ENCODE measurements at places on chromosomes 2 and 18. TPM values are rescaled to one million over a fixed set of nuclear protein-coding genes. Genes with fewer than 3 reads are reported as not detected.

The ZRANB3 gene
- 7.4 TPM for total RNA-seq

The SMYD1 gene
- not detected for total RNA-seq

The FLACC1 gene
- total RNA-seq: 2.0 TPM

The SATB2 gene
- total RNA-seq: 11.3 TPM

The HJURP gene
- total RNA-seq: 1.5 TPM

The MROH2A gene
- not detected for total RNA-seq

The WDR43 gene
- 68.8 TPM for total RNA-seq

The APOB gene
- total RNA-seq: under 0.01 TPM

The LONRF2 gene
- under 0.01 TPM for total RNA-seq

The C2orf74 gene
- 6.5 TPM for total RNA-seq

The MC5R gene
- not detected for total RNA-seq

The RGPD3 gene
- 0.29 TPM for total RNA-seq

The CXCR1 gene
- total RNA-seq: not detected

The CDH20 gene
- total RNA-seq: not detected

The EGR4 gene
- 0.83 TPM for total RNA-seq

The GLS gene
- 142 TPM for total RNA-seq

The EVX2 gene
- not detected for total RNA-seq

The IKZF2 gene
- 15.6 TPM for total RNA-seq

The ALKAL2 gene
- not detected for total RNA-seq

The PIEZO2 gene
- 3.0 TPM for total RNA-seq

The GPR55 gene
- not detected for total RNA-seq
